Cardiac fibroblast (primary cell): ENCODE measurements at places on chromosomes 7 and 10.

GRCh38 chr7:119572132-119572531, 700.8 kb upstream of the KCND2 start:
- no peak for DNase-seq

GRCh38 chr7:55400191-55400590, 35.1 kb downstream of the LANCL2 start:
- no peak for DNase-seq

GRCh38 chr7:39417642-39418041, 148.6 kb upstream of the YAE1 start:
- no peak for DNase-seq

DNA sequence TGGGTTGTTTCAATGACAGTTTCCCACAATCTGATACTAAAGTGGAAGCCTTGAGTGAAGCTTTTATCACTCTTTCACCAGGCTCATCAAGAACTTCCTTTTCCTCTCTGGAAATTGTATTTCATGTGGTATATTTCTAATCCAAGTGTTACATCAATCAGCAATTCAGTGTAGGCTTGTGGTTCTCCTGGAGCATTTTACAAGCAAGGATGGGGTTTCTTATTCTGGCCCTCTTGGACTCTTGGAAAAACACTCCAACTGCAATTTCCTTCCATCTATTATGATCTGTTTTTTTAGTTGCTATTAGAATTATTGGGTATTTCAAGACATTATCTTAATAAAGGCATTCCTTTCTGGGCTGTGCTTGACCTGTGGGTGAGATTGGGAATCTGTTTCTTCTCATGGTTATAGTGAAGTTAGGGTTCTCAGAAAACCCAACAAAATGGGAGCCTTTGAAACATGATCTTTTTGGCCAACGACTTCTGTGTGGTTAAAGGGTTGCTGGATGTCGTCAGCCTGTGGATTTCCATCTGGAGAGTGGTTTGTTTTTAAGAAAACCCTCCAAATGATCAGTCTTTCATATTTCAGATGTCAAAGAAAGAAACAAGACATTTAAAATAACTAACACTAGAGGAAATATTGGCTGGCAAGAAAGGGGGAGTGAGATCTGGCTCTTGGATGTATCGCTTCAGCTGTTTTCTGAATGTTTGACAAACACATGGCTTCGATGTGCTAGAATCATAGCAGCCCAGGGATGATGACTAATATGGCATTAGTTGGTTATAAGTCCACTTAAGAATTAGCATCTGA, 540.2 kb downstream of the LRMDA start:
- DNase-seq: peak; percentile 48

- no peak for DNase-seq
Observed at GRCh38 chr10:49471532-49471931, 67.4 kb downstream of the ERCC6 start.

- DNase-seq: peak; percentile 26
Observed at GRCh38 chr7:148135116-148135515, 455.4 kb upstream of the C7orf33 start.

GRCh38 chr7:35253460-35253709, 515 bp downstream of the TBX20 start:
- no peak for DNase-seq

GRCh38 chr7:29204491-29205272, 10.1 kb downstream of the CHN2 start:
- DNase-seq: no peak

DNA sequence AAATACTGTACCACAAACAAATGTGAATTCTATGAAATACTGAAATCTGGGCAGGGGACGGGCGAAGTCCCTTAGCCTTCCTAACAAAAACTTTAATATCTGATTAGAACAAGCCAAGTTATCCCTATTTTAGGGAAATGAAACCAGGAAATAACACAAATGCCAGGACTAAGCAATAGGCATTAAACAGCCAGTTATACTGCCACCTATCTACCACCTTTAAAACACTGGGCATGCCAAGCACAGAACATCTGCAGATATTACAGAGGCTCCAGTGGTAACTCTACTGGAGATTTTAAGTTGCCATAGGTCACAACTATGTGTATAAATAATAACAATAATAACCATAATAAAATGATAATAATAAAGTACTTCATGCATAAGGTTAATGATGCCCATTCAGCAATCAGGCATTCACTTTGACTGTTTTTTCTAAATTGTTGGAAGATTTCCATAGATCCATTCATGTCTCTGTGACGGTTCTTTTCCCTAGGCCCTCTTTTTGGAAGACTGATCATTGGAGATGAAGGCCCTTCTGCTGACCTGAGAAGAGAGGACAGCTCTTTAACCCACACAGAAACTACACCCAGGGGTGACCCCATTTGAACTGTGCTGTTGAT, 195.7 kb downstream of the CACNA2D1 start:
- DNase-seq: peak; percentile 34

DNA sequence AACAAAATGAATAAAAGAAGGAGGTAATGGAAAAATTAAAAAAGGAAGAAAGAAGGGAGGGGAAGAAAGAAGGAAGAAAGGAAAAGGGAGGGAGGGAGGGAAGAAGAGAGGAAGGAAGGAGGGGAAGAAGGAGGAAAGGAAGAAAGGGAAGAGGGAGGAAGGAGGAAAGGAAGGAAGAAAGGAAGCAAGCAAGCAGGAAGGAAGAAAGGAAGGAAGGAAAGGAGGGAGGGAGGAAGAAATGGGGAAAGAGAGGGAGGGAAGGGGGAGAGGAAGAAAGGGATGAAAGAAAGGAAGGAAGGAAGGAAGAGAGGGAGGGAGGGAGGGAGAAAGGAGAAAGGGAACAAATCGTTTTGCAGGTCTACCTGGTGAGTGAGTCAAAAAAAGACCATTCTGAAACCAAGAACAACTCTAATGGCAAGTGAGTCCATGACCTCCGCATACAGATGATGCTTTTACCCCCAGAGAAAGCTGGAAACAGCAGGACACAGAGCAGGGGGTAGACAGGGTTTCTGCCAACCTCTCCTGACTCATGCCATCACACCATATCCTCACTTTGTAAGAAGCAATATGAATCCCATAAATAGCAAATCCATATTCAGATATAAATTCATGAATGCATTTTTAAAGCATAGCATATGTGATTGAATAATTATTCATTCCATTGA, 1112.9 kb upstream of the AUTS2 start:
- no peak for DNase-seq

DNA sequence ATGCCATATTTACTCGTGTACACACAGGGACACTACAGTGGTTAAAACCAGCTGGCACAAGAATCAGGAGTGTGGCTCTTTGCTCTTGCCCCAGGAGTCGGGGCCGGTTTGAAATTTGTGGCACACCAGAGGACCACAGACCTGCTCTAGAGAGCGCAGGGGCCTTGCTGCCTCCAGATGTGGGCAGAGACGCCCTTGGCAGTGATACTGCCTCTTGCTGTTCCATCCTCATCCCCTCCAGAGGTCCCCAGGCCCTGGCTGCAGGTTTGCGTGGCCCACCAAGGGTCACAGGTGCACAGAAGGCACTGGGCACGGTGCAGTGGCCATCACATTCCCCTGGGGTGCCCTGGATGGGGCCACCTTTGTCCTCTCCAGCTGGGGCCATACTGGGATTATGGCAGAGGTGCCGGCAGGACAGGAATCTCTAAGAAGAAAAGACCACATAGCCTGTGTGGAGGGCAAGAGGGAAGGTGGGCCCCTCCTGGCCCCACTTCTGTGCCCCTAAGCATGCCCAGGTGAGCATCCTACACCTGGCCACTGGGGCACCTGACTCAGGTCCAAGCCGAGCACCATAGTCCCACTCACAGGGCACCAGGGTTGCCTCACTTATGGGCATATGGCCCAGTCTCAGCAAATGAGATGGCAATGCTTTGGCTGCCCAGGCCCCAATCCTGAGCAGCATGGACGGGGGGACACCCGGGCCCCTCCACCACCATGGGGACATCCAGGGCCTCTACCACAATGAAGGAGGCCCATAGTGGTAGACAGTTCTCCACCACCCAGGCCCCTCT, 45.6 kb downstream of the FOXL3 start:
- DNase-seq: no peak

DNA sequence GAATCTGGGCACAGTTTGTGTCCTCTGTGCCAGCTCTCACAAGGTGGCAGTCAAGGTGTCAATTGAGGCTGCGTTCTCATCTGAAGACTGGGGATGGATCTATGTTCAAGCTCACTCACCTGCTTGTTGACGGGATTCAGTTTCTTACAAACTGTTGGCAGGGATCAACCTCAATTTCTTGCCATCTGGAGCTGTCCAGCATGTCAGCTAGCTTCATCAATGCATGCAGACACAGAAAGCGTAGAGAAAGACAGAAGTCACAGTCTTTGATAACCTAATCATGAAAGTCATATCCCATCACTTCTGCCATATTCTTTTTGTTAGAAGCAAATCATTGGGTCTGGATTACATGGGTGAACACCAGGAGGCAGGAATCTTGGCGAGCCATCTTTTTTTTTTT, 32.0 kb upstream of the WAPL start:
- DNase-seq: no peak

GRCh38 chr7:58087536-58088190, 637.7 kb downstream of the ZNF716 start:
- DNase-seq: no peak

- DNase-seq: peak; percentile 60
Observed at GRCh38 chr10:29736366-29737073, 101.7 kb upstream of the SVIL start.

GRCh38 chr10:100654782-100655325, 90.5 kb upstream of the PAX2 start:
- no peak for DNase-seq

- DNase-seq: no peak
Observed at GRCh38 chr7:155448632-155449007, 9.3 kb upstream of the EN2 start.

DNA sequence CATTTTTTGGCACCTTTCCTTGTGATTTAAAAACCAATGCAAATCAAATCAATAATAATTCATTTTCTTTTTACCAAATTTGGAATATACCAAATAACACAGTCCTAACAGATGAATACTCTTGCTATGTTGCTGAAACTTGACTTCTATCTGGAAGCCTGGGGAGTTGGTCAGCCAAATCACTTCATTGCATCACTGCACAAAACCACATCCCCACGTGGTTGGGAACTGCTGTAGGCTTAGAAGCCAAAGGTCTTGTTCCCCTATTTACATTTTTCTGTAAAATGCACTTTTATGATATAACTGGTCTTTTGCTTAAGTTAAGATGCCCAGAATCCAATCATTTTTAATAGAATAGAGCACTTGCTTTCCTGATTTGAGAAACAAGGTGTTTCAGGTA, 15.2 kb downstream of the GPR85 start:
- peak; percentile 7 for DNase-seq

- DNase-seq: peak; percentile 24
Observed at GRCh38 chr10:51260376-51260775, 186.1 kb downstream of the PRKG1 start.
